ENCODE measurements at places on chromosomes 4 and X. TPM values are rescaled to one million over a fixed set of nuclear protein-coding genes. Genes with fewer than 3 reads are reported as not detected.

DNA sequence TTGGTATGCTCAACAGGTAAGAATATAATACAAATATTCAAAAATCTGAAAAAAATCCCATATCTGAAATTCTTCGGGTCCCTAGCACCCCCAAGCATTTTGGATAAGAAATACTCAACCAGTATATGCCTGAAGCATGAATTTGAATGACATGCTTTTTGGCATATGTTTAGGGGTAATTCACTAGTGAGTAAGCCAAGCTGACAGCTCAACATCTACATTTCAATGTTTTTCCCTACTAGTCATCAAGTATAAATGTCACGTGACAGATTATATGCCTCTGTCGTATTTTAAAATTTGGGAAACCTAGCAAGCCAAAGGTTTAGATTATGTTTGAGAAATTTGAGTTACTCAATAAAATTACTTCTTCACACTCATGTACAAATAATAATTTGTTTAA is 125.1 kb downstream of the FGF16 start:
- no peaks in the 10 kb centered on the region for H3K36me3 ChIP-seq
- H3K4me1 ChIP-seq, result peaks cover 7% of the 10 kb centered on the region
- H3K27ac ChIP-seq, result no peak overlapping the region
- H3K4me3 ChIP-seq, result no peak overlapping the region

DNA sequence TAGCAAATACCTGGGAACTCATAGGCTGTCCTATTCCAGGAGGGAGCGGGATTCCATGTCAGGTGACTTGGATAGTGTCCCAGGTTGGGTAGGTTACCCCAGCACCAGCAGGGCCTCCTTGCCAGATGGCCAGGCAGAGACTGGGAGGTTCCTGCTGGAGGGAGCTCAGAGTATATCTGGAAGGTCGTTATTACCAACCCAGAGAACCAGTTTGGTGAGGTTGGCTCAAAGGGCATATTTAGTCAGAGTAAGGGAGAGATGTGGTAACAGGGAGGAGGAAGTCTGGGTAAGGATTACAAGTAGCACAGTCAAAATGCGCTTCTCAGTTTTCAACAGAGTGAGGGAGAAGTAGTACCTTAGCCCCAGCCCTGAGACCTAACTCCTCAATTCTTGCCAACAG is 53.3 kb upstream of the LNX1 start:
- no peak for DNase-seq
- no peak overlapping the region for H3K27ac ChIP-seq
- no peaks in the 10 kb centered on the region for H3K27me3 ChIP-seq
- H3K36me3 ChIP-seq, result no peaks in the 10 kb centered on the region
- H3K4me1 ChIP-seq, result no peaks in the 10 kb centered on the region
- no peak overlapping the region for H3K4me3 ChIP-seq

DNA sequence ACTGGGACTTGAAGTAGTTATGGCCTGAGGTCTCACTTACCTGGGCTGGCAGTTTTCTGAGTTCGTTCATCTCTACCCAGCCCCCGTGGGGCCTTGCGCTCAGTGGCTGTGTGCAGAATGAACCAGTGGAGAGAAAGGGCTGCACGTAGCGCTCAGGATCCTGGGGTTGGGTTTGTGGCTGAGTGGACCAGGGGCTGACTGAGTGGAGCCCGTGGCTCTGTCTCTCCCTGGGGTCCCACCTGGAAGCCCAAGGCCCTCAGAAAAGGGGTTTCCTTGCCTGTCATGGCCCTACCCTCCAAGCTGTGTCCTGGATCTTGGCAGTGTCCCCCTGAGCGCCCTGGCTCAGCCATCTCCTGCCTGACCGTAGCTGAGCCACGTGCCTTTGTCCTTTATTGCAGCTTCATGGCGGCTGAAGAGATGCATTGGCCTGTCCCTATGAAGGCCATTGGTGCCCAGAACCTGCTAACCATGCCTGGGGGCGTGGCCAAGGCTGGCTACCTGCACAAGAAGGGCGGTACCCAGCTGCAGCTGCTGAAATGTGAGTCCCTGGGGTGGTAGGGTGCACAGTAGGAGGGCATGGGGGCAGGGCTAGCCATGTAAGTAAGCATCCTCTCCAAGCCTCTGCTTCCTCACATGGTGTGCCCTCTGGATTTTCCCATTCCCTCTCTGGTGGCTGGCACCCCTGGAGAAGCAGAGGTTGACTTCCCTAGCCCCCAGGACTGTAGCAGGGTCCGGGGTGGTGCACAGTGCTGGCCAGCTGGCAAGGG is 23.2 kb upstream of the ADD1 start:
- H3K27ac ChIP-seq, result no peak overlapping the region
- no peaks in the 10 kb centered on the region for H3K36me3 ChIP-seq
- H3K27me3 ChIP-seq, result no peaks in the 10 kb centered on the region
- DNase-seq, result no peak

- peaks cover 69% of the 10 kb centered on the region for H3K36me3 ChIP-seq
- H3K27me3 ChIP-seq, result no peaks in the 10 kb centered on the region
- peaks cover 14% of the 10 kb centered on the region for H3K4me1 ChIP-seq
Observed at GRCh38 chr4:7837597-7838135, 102.0 kb downstream of the AFAP1 start.

The CTAG1A gene
- not detected for total RNA-seq
